Dermis microvascular lymphatic vessel endothelial cell (primary cell): ENCODE measurements at places on chromosomes 6 and 20. TPM values are rescaled to one million over a fixed set of nuclear protein-coding genes. Genes with fewer than 3 reads are reported as not detected.

RMND1 gene
- total RNA-seq: 19.9 and 21.2 TPM in 2 replicates

TRIM10 gene
- not detected in 2 replicates for total RNA-seq

TMEM242 gene
- total RNA-seq: 4.7 and 5.3 TPM in 2 replicates

FOXC1 gene
- total RNA-seq: 2.8 and 5.3 TPM in 2 replicates

KCNK16 gene
- total RNA-seq: not detected in 2 replicates

SCRT2 gene
- total RNA-seq: not detected in 2 replicates

MYB gene
- total RNA-seq: under 0.01 TPM in 2 replicates

HS3ST5 gene
- total RNA-seq: not detected in 2 replicates

LRRC73 gene
- under 0.01 and 0.13 TPM in 2 replicates for total RNA-seq

TAGAP gene
- total RNA-seq: under 0.01 TPM in 2 replicates

GGTLC1 gene
- total RNA-seq: not detected in 2 replicates

CRIP3 gene
- not detected in 2 replicates for total RNA-seq

TMEM239 gene
- total RNA-seq: not detected in 2 replicates

CST2 gene
- not detected in 2 replicates for total RNA-seq

MANEA gene
- total RNA-seq: 6.5 and 6.6 TPM in 2 replicates

DEFB116 gene
- not detected in 2 replicates for total RNA-seq

SHLD1 gene
- 2.4 and 3.5 TPM in 2 replicates for total RNA-seq

CAGE1 gene
- under 0.01 and 0.13 TPM in 2 replicates for total RNA-seq

CAP2 gene
- 0.39 and 0.63 TPM in 2 replicates for total RNA-seq

ALDH8A1 gene
- total RNA-seq: 0.13 and 0.25 TPM in 2 replicates

KIF6 gene
- 0.13 and 0.38 TPM in 2 replicates for total RNA-seq

KCNG1 gene
- total RNA-seq: 1.9 and 2.3 TPM in 2 replicates

SMLR1 gene
- total RNA-seq: not detected in 2 replicates

PPP1R14C gene
- not detected in 2 replicates for total RNA-seq

SLC22A3 gene
- total RNA-seq: under 0.01 TPM in 1 of 2 replicates, not detected in the other

PTGIS gene
- 0.13 and 0.25 TPM in 2 replicates for total RNA-seq

SLC22A23 gene
- 29.4 and 52.6 TPM in 2 replicates for total RNA-seq

ARHGAP18 gene
- 36.0 and 67.1 TPM in 2 replicates for total RNA-seq
